ENCODE measurements at places on chromosomes 2 and 18.

- DNase-seq: no peak
Measured at GRCh38 chr2:187989925-187990623, 301.6 kb upstream of the GULP1 start.

DNA sequence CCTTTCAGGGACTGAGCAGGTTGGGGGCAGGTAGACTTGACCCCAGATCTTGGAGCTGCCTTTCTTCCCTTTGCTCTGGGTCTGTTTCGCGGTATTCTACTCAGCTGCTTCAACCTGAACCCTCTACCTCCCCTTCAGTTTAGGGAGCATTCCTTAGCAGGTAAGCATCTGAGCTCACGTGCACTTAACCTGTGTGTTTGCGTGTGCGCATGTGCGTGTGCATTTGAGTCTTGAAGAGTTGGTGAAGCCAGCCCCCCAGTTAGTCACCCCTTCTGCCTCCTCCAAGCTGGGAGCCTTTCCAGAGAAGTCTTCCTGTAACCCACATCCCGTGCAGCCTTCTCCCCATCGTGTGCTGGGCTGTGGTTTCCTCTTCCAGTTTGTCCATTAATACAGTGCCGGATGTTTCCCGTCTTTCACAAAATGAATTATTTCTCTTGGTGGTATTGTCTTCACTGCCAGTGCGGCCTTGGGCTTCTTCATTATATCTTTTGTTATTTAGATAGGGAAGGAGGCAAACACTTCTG lies 33.2 kb downstream of the B3GNT2 start:
- DNase-seq: no peak

DNA sequence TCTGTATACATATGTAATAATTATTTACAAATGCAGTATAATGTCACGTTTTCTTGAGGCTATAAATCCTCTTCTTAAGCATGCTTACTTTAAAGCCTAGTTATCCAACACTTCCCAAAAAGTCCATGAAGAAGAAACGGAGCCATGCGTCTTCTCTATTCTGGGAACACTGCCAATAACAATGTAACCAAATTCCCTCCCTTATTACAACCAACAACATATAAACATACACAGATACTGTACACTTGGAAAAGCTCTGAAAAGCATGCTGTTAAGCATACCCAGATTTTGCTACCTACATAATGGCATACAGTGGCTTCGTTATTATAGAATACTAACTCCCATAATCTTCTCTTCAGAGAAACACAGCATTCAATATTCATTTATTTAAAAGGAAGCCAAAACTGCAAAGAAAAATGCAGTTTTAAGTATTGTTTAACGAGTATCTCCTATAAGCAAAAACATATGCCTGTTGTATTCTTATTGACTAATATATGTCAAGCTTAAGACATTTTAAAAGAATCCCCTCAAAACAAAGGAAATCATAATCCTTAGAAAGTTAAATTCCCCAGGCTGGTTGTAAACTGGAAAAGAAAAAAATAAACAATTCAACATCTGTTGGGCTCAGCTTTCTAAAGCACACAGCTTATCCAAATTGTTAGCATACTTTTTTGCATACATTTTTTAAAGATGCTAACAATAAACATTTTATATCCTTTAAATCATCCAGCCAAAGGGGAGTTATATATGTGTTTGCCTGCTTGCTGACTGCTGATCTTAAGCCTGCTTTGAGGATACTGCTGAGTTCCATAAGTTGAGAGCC lies 83.4 kb downstream of the SLC25A12 start:
- no peak for DNase-seq

GRCh38 chr2:190340369-190340768 lies 3.0 kb upstream of the INPP1 start:
- DNase-seq: no peak

DNA sequence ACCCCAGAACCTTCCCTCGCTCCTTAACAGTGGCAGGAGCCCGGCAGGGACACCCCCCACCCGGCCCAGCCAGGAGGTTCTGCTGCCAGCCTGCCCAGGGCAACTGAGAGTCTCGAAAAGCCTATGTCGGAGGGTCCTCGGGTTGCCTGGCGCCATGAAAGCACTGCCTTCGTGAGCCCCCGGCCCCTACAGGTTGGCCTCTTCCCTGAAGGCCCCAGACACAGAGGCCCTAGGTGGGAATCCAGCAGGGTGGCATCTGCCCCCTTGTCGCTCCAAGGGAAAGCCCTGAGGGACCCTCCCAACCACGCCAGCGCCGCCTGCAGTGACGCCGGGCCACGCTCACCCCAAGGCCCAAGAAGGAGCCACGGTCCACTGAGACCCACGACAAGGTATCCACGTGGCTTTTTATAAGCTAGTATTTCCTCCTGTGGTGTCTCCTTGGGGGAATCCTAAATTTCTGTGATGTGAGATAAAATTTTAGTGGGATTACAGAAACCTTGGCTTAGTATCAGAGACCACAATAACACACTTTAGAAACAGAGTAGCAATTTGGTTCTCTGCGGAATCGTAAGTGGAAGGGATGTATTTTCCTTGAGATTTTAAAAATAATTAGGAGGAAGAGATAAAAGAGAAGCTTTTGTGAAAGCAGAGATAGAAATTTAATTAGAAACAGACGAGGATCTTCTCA lies 138.9 kb downstream of the HDAC4 start:
- DNase-seq: no peak

DNA sequence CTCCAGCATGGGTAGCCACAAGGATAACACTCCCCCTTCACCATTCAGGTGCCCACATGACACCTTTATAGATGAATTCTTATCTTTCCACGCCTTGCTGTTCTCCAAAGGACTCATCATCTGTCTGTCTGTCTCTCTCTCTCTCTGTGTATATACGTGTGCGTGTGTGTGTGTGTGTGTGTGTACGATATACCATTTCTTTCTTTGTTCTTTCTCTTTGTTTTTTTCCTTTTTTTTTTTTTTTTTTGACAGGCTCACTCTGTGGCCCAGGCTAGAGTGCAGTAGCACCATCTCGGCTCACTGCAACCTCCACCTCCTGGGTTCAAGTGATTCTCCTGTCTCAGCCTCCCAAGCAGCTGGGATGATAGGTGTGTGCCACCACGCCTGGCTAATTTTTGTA lies 98.2 kb downstream of the DLGAP1 start:
- no peak for DNase-seq

DNA sequence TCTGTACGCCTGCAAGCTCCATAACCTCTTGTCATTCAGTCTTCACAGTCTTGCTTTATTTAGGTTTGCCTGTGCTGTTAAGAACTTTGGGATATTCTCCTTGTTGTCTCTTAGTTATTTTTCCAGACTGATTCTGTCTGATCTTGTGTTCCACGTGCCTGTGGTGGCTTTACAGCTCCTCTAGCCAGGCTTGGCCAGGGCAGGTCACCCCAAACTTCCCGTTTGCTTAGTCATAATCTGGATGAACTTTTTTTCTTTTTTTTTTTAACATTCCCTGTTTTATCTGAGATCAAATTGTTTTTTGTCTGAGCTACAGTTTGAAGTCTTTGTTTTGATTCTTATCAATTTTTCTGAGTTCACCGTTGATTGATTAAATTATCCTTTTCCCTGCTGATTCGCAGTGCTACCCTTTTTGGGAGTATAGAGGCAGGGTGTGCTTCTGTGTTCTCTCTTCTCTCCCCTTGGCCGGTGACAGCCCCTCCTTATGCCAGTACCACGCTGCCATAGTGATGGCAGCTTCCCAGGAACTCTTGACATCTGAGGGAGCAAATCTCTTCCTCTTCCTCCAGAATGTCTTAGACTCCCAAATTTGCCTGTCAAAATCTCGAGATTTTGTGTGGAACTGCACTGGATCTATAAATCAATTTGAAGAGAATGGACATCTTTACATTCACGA lies 2.5 kb downstream of the SP100 start:
- no peak for DNase-seq

All from bone marrow (tissue), 2 donors.